ENCODE measurements at places on chromosomes 3 and 15.

DNA sequence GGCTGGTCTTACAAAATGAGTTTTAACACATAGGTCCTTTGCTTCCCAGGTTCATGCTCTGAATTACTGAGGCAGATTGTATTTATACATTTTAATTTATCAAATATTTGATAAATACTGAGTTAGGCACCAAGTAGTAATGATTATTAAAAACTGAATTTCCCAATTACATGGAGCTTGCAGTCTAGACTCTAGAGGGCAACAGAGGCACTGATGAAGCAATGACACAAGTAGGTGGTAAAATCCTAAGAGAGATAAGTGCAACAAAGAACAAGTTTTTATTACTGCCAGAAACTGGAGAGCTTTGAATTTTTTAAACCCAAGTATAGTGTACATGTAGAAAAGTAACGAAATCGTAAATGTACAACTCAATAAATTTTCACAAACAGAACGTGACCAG lies 406.2 kb upstream of the RARB start:
- no peak for DNase-seq

DNA sequence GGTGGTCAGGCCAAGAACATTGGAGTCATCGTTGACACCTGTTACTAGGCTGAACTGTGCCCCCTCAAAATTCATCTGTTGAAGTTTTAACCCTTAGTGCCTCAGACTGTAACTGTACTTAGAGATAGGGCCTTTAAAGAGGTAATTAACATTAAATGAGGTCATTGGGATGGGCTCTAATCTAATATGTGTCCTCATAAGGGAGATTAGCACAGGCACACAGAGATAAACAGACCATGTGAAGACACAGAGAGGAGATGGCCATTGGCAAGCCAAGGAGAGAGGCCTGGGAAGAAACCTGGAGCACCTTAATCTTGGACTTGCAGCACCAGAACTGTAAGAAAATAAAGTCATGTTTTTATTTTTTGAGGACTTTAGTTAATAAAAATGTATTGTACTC lies 59.6 kb downstream of the PLCL2 start:
- no peak for DNase-seq

GRCh38 chr3:14467814-14468620 lies 65.6 kb downstream of the SLC6A6 start:
- DNase-seq = no peak

- DNase-seq = peak; percentile 45
These were observed 15.3 kb upstream of the IREB2 start for GRCh38 chr15:78422571-78423340.

DNA sequence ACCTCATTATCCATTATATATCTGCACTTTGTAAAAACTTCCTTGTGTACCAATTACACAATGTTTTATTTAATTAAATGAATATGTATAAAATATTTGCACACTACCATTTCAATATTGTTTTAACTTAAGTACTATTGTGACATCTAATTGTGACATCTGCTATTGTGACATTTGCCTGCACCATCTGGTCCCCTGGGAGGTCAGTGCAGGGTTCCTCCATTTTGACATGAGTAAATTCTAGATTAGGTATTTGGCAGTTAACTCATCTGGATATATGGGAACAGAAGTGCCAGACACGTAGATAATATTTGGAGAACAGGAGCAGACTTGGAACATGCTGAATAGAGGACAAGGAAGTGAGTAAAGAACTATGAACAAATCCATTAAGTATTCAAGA lies 332.1 kb downstream of the VGLL3 start:
- no peak for DNase-seq

GRCh38 chr3:136838641-136839555 lies 20.0 kb downstream of the SLC35G2 start:
- DNase-seq = no peak

GRCh38 chr3:195385526-195385925 lies 57.3 kb downstream of the ACAP2 start:
- no peak for DNase-seq

DNA sequence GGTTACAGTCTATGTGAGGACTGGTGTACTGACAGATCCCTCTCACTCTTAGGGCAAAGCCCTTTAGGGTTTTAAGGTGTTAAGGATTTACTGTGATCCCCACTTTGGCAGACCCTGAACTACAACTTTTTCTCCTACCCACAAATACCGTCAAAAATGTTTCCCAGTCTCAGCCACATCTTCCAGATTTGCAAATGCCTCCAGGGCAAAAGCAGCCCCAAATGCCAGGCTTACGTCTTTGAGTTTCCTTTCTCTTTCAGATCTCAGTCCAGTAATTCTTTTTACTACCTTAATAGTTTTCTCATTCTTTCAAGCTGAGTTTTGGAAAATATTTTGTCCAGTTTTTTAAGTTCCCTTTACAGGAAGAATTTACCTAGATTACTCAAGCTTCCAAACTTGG lies 13.4 kb upstream of the ITGA11 start:
- DNase-seq = no peak

- no peak for DNase-seq
These were observed 425.8 kb downstream of the ERC2 start for GRCh38 chr3:56042326-56042951.

GRCh38 chr15:62444104-62445022 lies 279.3 kb upstream of the C2CD4B start:
- no peak for DNase-seq

DNA sequence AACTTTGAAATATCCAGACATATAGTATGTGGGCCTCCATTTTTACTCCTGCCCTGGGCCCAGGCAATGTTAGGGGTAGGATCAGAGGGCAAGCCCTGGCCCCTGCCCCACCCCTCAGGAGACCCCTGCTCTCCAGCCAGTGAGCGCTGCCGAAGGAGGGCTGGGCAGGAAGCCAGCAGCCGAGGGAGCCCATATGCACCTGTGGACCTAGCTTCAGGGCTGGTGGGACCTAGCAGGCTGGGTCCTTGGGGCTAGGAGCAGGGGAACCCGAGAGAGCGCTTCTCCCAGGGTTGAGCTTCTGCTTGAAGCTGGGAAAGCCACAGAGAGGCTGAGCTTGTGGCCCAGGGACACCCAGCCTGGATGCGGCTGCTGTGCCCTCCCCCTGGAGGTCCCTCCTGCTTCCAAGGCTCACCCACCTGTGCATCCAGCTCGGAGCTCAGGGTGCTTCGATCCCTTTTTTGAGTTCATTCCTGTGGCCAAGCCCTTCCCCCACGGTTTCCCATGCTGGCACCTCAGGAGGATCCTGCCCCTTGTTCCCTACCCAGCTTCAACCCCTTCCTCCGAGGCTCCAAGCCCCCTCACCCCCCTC lies 21.0 kb upstream of the CYP11A1 start:
- DNase-seq = no peak

DNA sequence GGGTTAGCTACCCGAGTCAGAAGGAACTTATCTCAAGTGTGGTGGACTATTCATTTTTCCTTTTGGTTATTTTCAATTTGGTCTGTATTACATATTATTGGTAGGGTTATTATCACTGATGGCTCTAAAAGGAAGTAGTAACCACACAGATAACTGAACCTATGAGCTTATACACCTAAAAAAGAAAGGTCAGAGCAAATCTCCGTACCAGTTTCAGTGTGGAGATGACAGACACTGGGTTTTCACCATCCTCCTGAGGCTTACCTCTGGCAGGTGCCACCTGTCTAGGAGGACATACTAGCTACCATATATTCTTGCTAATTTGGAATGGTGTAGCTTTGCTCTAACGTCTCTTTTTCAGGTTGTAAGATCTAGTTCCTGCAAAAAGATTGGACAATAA lies 10.2 kb downstream of the GAP43 start:
- DNase-seq = no peak

DNA sequence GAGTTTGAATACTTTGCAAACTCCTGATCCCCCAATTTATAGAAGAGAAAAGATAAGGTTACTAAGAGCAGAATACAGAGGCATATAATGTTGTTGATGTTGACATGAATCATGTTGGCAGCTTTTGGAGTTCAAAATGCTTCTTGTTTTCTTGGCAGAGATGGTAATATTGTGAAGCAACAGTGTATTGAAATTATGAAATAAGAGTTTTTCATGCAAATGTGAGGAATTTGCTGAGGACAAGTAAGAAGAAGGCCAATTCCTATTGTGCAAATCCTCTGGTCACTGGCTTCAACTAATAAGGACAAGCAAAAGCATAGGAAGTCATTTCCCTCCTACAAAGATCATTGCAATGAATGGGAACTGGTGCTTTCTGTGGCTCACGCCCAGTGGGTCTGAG lies 126.9 kb upstream of the CHL1 start:
- DNase-seq = no peak

- no peak for DNase-seq
These were observed 78.5 kb downstream of the CD200 start for GRCh38 chr3:112411425-112411824.

GRCh38 chr3:52528586-52529375 lies 4.9 kb downstream of the NT5DC2 start:
- no peak for DNase-seq

DNA sequence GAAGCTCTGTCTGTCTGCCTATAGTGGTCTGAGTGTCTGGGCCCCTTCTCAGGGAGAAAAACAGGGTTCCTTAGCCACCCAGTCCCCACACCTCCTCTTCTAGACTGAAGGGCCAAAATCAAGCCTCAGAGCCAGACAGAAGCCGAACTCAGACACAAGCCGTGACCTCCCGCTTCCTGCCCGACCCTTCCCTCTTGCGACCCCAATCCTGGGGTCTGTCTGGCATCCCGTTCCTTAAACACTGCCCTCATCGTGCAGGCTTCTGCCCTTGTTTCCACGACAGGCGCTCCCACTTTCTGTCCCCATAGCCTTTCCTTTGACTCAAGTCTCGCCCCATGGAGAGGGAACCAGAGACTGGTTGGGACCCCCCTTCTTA lies 32.3 kb downstream of the EPHB3 start:
- DNase-seq = no peak

- DNase-seq = no peak
These were observed 245.3 kb upstream of the ZPLD1 start for GRCh38 chr3:102189541-102189940.

DNA sequence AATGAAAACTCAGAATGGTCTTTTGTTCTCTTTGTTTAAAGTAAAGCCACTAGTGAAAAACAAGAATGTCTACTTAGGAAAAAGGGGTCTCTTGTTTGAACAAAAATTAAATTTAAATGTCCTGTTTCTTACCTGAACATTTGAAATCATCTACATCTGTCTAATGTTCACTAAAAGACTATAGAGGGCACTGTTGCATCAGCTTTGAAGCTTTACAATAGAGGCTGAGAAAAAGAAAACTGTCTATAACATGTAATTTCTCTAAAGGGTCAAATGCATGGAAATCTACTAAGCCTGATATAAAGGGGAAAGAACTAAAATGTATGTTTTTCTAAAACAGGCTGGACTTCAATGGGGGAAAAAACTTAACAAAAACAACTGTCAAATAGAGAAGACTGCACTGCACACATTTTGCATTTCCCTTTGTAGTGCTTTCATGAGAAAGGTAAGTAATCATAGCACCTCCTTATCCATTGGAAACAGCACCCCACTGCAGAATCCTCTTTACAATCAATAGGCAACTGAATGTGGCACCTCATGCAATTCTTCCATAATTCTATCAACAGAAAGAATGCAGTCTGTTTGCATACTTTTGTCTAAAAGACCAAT lies 26.3 kb downstream of the DPH6 start:
- DNase-seq = no peak

- no peak for DNase-seq
These were observed 43.2 kb downstream of the GTPBP8 start for GRCh38 chr3:113034011-113034410.

DNA sequence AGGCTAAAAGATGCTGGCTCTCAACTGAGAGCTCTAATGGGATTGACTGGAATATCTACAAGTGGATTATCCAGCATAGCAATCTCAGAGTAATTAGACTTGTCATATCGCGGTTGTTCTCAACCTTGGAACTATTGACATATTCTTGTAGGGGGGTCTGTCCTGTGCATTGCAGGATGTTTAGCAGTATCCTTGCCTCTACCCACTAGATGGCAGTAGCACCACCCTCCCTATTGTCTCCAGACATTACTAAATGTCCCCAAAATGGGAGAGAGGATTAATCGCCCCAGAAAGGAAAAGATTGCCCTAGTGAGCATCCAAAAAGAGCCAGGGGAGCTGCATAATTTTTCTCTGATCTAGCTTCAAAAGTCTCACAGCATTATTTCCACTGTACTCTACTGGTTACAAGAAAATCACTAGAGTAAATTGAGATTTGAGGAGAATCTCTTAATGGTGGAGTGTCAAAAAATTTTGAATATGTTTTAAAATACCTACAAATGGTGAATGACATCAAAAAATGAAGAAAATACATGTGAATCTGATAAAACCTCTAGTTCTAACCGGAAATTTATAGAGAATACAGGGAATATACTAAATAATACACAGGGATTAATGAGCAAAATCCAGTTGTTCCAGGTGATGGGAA lies 388.2 kb upstream of the AGTR1 start:
- DNase-seq = no peak

- DNase-seq = no peak
These were observed 456.0 kb downstream of the CNTN4 start for GRCh38 chr3:2554656-2555055.

DNA sequence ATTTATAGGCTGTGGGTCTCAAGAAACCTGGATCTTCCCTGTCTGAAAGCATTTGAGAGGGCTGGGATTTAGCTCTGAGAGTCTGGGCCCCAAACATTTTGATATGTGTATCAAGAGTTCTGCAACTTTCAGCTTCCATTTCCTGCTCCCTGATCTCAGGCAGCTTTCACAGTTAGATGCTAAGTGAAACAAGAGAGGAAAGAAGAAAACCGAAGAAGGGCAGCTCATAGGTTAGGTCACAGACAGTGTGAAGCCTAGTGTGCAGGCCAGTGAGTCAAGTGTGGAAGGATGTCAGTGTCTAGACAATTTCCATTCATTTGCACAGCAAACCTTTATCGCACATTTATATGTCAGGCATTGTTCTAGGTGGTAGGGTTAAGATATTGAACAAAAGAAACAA lies 173.6 kb upstream of the PROK2 start:
- no peak for DNase-seq

- DNase-seq = no peak
These were observed 17.0 kb downstream of the XXYLT1 start for GRCh38 chr3:195253923-195254432.

GRCh38 chr15:76483752-76484151 lies 147.2 kb downstream of the ISL2 start:
- no peak for DNase-seq

DNA sequence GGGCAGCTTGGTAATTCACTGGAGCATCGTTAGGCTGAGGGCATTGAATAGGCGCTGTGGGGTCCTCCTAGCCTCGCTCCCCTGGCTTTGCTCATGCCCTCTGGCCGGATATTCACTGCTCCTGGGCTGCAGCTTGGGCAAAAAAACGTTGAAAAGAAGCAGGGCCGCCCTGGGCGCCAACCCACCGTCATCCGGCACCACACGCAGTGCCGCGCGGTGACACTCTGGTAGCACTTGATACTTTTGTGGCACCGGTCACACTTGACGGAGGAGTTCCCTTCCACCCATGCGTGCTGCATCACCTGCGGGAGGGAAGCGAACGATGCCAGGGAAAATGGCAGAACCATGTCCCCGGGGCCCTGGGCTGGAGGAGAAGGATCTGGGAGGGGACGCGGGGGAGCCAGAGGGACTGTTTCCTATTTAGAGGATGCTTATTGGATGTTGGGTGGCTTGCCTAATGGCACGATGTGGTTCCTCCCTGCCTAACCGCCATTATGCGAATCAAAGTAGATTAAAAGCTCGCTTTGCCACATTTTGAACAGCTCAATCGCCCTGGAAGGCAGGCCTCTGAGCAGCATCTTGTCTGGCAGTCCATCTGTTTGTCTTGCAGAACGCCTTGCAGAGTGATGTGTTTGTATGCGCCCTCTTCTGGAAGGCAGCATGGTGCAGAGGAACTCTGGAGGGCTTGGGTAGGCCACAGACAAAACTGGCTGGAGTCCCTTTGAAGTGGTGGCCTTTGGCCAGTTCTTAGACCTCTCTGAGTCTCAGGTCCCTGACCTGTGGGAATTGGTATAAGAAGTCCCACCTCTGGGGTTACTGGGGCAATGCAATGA lies 93.2 kb downstream of the DGKG start:
- DNase-seq = no peak

All from stimulated activated CD8-positive, alpha-beta memory T cell treated with anti-CD3 and anti-CD28 coated beads, Interleukin-4, amount 100 ng/mL, for 24 hours (primary cell).